ENCODE measurements at places on chromosomes 3 and 15. TPM values are rescaled to one million over a fixed set of nuclear protein-coding genes. Genes with fewer than 3 reads are reported as not detected.

DNA sequence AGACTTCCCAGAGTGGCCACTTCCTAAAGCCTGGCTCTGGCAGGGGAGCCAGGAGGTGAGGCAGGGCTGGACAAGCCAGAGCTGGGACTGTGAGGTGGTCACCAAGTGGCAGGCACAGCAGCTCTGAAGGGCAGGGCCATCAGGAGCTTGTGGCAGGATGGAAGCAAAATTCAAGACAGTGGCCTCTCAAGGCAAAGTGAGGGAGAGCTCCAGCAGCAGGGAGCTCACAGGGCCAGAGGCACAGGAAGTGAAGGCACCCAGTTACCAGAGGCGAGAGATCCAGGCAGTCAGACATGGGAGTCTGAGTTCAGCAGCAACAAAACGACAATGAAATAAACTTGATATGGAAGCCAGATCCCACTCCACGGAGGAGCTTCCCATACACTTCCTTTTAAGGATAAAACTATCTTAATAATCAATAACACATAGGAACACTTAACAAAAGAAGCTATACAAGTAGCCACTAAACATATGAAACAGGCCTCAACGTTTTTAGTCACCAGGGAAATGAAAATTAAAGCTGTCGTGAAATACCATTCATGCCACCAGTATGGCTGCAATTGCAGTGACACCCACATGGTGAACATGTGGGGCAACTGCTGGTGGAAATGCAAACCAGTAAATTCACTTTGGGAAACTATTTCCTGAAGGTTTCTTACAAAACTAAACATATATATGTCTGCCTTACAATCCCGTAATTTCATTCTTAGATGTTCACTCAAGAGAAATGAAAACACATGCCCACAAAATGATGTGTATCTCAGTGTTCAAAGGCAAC, 35.4 kb upstream of the TMEM158 start:
- no peak for DNase-seq

- no peak for DNase-seq
These were observed 190.8 kb upstream of the FAM3D start for GRCh38 chr3:58857402-58857801.

DNA sequence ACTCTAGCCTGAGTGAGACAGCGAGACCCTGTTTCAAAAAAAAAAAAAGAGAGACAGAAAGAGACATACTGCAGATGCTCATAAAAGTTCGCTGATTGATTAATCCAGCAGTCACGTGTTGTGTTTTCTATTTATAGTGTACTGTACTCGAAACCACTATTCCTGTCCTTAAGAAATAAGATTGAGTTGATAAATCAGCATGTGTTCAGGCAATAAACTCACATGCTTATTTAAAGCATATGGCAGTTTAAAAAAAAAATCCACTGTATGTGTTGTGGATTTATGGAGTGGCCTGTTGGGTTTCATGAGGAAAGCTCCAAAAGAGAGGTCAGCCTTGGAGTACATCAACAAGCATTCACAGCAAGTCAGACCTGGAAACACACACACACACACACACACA, 17.7 kb downstream of the RPL22L1 start:
- no peak for DNase-seq

DNA sequence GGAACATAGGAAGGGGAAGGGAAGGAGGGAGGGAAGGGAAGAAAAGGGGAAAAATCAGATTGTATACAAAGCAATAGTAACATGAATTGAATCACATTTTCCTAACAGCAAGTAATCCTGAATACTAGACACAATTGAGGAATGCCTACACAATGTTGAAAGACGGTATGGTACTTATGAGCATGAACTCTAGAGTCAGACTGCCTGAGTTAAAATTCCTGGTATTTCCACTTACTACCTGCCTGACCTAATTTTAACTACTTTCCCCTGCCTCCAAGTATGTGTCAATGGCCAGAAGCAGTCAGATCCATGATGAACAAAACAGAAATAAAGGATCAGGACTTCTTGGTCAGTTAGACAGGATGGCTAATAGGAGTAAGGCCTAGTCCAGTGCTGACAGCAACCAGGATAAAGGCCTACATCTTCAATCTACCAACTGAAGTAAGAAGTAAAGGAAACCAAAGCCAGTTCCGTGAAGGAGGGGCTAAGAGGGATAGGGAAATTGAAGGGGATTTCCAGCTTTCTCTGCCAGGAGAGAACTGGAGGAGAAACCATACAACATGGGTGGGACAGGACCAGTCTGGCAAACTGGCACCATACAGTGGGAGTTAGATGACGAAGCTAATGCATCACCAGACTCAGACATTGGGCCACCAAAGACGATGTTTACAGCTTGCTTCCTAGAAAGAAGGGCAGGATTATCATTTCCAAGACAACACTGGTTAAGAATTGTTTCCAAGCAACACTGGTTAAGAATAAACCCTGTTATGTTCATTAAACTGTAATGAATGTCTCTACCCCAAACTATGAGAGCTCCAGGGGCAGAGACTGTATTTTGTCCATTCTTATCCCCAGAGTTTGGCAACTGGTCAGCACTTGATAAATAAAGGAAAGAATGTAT, 151.6 kb upstream of the UBE2E2 start:
- no peak for DNase-seq

DNA sequence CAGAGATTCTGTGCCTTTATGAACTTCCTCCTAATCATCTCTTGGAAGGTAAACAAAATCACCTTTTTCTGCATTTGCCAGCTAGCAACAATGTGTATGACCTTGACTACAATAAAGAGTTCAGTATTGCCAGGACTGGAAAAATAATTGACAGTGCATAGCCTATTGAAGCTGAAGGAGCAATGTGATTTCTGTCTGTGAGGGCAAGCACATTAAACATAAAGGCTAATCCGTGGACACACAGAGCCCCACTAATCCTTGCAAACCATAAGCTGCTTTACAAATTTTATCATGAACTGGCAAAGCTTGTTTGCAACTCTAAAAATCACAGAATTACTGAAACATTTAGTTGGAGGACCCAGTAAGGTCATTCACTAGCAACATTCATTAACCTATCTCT, 563.8 kb downstream of the PYDC2 start:
- DNase-seq: no peak

- DNase-seq: no peak
These were observed 35.8 kb upstream of the UMPS start for GRCh38 chr3:124694486-124694885.

DNA sequence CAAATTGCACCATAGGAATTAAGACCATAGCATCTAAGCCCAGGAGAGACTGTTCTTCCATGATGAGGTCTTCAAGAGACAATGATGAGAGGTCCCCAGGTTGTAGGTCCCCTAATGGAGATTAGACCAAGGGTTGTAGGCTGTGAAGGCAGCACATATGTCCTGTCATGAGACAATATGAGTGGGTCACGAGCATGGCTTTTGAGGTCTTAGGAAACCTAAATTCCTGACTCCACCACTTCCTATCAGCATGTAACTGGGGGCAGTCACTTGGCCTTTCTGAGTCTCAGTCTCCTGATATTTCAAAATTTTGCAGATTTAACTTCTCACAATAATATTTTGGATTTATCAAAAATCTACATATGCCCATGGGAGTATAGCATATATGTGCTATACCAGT, 31.3 kb downstream of the STAC start:
- DNase-seq: no peak

- no peak for DNase-seq
These were observed 7.1 kb downstream of the LSG1 start for GRCh38 chr3:194664857-194665256.

Gene EBLN2
- total RNA-seq: 4.0 TPM

Gene ITIH4
- total RNA-seq: 26.9 TPM

Gene TASOR
- total RNA-seq: 61.7 TPM

Gene GABRG3
- total RNA-seq: not detected

All from upper lobe of right lung (tissue), 1 donor.